Common myeloid progenitor, CD34-positive (primary cell): ENCODE measurements at places on chromosomes 6 and 20.
A peak's percentile ranks its signal among the peaks of the same experiment; 100 is the strongest.

- DNase-seq = no peak
Measured at GRCh38 chr6:159759645-159760044, 2.2 kb upstream of the ACAT2 start.

- no peak for DNase-seq
Measured at GRCh38 chr6:101443315-101443714, 49.8 kb downstream of the GRIK2 start.

- peak; percentile 89 for DNase-seq
Measured at GRCh38 chr6:28137505-28137981, 4.1 kb upstream of the ZKSCAN8 start.

- no peak for DNase-seq
Measured at GRCh38 chr6:71197267-71197666, 91.3 kb upstream of the OGFRL1 start.

DNA sequence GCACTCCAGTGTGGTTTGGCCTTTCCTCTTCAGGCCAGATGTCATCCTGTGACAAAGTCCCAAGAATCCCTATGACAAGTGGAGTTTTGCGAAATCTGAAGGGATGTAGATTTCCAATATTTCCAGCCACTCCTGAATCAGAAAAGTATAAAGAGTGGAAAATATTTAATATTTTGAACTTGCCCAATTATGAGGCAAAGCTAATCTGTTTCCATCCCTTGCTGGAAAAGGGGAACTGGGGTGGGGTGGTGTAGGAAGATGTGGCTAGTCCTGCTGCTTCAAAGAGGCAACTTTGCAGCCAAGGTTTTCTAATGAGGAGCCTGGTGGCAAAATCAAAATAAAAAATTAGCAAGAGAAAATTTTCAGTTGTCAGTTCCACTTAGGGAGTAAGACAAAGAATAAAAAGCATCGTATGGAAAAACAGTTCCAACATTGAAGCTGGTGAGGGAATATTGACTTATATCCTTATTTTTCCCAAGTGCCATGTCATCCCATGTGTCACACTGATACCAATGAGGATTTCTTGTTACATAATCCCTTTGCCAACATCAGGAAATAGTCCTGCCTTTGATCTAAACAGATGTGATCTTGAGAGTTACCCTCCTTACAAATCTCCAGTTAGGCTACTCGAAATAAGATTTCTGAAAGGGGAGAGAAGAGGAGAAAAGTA is 480.0 kb upstream of the JARID2 start:
- peak; percentile 49 for DNase-seq

DNA sequence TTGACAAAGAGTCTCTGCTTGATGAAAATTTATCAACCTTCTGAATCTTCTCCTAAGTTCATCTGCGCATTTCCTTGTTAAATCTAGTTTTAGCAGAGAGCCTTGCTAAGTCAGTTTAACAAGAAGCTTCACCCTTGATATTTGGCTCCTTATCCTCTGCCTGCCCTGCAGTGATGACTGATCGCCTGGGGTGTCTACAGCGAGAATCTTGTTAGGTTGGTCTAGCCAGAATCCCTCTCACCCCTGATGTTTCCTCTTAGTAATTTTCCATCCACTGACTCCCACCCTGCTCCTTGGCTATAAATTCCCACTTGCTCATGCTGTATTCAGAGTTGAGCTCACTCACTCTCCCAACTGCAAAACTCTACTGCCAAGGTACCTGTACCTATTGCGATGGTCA is 114.1 kb downstream of the TENT5A start:
- no peak for DNase-seq

DNA sequence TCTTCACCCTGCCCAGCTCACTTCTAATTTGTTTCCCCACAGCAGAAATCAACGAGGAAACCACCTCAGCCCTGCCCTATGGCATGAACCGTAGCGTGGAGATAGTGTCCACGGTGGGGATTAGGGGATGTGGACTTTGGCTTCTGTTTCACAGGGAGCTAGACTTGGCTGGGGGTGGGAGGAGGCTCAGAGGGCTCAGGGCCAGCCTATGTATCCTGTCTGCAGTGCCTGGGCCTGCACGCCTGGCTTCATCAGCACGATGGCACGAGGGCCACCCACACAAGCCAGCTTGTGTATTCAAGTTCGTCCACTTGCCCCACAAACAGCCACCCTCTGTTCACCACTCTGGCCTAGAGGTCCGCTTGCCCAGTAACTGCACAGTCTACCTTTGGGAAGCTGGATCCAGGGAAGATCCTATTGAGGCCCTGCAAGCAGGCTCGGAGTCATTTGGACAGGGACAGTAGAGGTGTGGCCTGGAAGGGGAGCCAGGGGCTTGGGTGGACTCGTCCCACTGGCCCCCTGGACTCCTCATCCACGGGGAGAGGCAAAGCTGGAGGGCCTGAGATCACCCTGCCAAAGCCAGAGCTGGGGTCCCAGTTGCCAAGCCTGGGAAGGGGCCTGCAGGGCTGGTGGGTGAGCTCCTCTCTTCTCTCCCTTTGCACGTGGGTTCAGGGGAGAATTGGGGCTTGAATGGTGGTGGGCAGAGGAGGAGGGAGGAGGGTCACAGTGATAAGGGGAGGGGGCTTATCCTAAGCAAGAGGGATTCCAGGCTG is 38.0 kb upstream of the FAM83D start:
- no peak for DNase-seq

DNA sequence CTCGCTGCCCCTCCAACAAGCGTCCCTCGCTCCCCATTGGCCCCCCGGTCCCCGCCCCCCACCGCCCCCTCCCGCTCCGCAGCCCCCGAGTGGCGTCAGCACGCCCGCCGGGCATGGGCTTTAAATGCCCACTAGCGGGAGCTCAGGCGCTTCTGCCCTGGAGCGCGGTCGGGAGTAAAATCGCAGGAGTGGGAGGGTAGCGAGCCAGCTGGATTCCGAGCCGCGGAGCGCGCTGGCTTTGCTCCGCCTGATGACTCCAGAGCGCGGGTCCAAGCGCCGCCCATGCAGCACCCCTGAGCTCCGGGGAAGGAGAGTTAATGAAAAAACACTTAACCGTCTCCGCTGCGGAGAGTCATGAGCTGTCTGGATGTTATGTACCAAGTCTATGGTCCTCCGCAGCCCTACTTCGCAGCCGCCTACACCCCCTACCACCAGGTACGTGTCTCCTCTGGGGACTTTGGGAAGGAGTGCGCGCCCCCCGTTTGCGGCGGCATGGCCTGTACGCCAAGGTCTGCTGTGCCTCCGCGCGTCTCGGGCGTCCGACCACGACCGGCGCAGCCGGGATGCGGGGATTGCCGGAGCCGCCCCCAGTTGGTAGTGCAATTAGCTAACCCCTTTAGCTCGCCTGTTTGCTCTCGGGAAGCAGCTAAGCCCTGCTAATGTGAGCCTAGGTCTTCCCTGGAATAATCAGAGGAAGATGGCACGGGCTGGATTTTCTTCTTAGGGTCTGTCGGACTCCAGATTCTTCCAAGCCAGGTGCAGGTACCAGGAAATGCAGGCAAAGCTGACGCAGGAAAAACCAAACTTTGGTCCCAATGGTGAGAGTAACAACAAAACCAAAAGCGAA is at the start of gene VGLL2:
VGLL2 (plus strand) TSS at position 149 of the 847 bp plus-strand sequence; CDS start at position 355, 206 bp downstream.
- peak; percentile 50 for DNase-seq

DNA sequence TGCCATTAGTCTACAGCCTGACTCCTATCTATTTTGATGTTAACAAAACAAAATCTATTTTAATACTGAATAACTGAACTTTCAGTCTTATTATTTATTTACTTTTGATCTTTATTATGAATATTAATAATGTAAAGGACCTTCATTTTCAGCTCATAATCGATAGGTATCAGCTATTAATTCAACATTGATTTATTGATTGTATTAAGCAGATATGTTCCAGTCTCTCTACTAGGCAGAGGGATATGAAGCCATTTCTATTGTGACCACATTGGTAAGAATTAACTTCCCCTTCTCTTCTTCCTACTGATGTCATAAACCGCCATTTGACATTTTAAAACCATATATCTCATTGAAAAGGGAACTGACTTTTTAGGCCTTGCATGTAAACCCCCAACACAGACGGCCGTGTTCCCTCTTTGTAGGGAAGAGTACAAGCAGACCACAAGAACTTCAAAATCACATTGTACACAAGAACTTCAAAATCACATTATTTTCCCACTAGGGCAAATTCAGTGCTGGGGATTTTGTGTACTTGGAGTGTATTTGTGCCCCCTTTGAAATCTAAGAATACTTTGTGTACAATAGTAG is 69.5 kb upstream of the FABP7 start:
- DNase-seq = peak; percentile 97

GRCh38 chr6:146545581-146545980 is 1.9 kb downstream of the RAB32 start:
- DNase-seq = peak; percentile 57

DNA sequence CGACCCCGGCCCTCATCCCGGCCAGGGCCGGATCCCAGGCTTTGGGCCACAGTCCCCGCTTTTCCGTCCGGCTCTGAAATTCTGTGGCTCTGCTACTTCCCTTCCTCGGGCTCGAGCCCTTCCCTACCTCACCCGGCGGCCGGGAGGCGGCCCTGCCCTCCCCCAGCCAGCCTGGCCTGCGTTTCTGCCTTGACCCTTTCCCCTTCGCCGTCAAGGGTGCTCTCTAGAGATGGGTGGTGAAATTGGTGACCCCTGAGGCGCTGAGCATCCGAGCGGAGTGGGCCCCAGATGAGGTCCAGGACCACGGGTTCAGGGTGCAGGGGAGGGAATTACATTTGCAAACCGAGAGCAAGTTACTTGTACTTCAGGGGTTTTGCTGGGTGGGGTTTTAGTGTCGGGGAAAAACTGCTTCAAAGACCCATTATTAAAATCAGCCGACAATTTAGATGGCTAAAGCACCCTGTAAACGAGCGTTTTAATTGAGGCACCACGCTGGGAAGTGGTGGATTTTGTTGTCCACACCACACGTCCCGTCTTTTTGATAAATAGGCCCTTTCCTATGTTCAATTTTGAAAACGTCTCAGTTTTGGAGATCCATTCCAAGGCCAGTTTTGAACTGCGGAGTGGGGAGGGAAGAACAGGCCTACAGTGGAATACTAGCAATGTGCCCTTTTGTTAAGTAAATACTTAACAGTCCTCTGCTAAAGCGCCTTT is 9.9 kb downstream of the TFAP2A start:
- DNase-seq = no peak

DNA sequence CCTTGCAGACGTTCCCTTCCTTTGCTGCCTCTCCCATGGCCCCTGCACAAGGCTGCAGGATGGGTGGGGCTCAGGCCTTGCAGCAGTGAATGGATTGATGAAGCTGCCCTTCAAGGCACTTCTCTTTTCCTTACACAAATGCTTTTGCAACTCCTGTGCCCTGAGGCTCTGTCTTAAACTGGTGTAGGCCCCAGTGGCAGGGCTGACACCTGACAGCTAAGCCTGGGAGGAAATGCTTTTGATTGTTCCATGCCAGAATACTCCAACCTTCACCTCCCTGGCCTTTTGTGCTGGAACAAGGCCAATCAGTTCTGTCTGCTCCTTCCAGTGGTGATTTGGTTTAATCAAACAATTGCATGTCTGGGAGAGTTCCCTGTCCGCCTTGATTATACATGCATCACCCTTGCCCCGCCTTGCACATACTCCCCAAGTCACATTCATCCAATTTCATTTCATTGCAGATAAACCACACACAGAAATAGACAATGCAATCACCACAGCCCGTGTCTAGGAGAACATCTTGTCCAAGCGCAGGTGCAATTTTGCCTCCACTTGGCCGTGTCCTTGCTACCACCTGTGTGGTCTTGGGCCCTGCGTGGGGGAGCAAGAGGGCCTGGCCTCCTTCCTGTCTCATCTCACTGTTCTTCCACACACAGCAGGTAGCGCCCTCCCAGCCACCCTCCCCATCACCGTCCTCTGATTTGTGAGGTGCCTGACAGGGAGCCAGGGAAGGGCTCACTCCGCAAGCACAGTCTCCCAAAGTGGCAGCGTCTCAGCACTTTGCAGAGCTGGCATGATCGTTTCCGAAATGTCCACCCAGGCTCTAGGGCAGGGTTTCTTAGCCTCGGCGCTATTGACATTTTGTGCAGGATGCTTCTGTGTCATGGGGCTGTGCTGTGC is 120.4 kb downstream of the CDH26 start:
- DNase-seq = no peak

DNA sequence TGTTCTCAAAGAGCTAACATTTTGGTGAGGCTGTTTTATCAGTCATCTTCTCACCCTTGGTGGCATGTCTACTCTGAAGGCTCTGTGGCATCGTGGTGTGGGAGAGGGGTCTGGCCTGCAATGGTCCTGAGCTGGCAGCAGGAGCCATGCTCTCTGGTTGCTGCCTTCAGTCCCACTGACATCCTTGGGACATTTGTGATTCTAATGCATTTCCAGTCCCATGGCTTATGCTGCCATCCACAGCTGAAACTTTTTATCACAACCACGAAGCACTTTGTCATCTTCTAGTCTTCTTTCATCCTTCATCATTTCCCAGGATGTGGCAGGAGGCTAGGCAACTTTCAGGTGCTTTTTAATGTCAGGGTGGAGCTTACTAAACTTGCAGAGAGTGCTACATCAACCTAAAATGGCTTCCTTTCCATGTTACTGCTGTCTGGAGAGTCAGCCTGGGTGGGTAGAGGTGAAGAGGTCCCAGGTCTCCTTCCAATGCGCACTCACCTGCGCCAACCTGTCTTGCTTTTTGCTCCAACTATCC is 77.1 kb downstream of the GPR63 start:
- DNase-seq = no peak

GRCh38 chr6:149751239-149751638 is 1.7 kb downstream of the PCMT1 start:
- no peak for DNase-seq

DNA sequence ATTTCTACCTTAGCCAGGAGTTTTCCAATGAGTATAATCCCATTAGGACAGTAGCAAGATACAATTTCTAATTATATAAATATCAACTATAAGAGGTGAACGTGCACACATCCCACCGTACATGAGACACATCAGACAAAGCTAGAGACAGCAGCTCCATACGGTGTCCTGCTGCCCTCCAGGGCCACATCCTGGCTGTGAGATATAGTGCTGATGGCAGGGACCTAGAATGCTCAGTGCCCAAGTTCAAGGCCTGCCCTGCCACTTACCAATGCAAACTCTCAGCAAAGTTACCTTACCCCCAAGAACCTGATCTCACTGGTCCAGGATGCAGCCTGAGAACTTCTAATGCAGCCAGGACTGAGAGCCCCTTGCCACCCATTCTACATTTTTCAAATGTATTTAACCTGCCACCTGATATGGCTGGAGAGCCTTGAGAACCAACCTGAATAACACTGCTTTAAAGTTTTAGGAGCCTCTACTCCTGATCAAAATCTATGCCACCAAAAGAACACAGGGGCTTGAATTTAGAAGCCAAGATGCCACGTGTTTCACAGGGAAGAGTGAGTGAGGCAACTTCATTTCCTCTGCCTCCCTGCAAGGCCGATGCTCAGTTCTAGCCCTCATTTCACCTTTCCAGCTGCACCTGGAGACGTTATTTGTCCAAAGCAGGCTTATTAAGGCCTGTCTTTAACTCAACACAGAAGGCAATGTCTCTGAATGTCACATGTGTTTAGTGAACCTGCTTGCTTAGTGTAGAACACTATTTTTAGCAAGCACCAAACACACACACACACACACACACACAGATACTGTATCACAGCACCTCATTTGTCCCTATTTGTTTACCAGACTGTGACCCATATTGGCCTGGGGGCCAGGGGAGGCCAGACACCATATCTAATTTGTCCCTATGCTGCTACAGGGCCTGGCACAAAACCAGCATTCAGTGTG is 6.1 kb downstream of the NFATC2 start:
- no peak for DNase-seq
